Hematopoietic multipotent progenitor cell (in vitro differentiated cells): ENCODE measurements at places on chromosomes 7 and 10.
A peak's percentile ranks its signal among the peaks of the same experiment; 100 is the strongest.

GRCh38 chr7:140672382-140673062 is at the start of gene ADCK2:
Gene ADCK2 (plus strand): TSS chr7:140672945. CDS start chr7:140673331, 386 bp downstream.
- peak; percentile 51 for DNase-seq

- DNase-seq: no peak
Observed at GRCh38 chr7:150384406-150385301, 5.5 kb downstream of the ZNF775 start.

DNA sequence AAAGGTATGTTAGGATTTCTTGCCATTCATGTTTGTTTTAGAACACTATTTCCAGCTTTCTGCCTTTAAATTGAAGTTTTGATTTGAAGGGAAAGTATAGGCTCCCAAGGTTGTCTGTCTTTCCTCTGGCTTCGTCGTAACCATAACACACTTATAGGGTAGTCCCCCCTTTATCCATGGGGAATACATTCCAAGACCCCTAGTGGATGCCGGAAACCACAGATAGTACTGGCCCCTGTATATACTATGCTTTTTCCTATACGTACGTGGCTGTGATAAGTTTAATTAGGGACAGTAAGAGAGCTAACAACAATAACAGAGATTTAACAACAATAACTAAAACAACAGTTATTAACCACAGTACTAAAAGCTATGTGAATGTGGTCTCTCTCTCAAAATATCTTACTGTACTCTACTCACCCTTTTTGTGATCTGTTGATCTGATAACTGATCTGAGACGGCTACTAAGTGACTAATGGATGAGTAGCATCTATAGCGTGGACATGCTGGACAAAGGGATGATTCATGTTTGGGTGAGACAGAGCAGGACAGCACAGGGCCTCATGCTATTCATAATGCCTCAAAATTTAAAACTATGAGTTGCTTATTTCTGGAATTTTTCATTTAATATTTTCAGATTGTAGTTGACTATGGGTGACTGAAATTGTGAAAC is 273.1 kb downstream of the AUTS2 start:
- DNase-seq: no peak

DNA sequence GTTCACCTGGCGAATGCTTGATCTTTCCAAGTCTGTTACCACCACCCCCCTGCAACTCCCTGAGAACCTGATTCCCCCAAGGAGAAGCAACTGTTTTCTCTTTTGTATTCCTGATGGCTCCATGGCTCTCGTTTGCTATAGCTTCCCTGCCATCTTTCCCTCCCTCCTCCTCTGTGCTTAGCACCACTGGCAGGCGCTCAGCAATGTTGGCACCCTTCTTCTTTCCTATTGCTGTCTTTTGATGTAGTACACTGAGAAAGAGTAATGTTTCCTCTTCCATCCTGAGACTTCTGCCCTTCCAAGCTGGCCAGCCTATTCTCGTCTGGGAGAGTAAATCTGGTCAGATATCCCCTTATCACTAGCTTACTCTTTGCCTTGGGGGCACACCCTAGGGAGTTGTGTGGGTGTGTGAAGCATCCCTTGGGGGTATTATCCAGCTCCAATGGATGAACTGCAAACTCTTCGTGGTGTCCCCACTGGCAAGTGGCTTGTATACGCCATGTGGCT is 74.0 kb downstream of the BMPER start:
- DNase-seq: no peak

DNA sequence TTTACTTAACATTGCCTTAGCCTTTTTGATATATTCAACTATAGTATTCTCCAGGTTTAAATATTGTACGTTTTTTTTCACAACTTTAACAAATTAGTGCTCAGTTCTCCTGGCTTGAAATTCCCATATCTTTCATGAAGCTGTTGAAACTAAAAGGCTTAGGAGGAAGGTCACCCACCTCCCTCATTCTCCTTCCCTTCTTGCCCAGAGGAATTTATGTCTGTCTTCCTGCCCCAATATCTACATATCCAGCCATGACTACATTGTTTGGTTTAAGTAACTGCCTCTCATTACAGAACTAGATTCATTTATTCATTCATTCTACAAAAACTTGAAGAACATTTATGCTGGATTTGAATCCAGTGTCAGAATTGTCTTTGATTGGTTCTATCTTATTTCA is 254.8 kb upstream of the C7orf33 start:
- DNase-seq: no peak

DNA sequence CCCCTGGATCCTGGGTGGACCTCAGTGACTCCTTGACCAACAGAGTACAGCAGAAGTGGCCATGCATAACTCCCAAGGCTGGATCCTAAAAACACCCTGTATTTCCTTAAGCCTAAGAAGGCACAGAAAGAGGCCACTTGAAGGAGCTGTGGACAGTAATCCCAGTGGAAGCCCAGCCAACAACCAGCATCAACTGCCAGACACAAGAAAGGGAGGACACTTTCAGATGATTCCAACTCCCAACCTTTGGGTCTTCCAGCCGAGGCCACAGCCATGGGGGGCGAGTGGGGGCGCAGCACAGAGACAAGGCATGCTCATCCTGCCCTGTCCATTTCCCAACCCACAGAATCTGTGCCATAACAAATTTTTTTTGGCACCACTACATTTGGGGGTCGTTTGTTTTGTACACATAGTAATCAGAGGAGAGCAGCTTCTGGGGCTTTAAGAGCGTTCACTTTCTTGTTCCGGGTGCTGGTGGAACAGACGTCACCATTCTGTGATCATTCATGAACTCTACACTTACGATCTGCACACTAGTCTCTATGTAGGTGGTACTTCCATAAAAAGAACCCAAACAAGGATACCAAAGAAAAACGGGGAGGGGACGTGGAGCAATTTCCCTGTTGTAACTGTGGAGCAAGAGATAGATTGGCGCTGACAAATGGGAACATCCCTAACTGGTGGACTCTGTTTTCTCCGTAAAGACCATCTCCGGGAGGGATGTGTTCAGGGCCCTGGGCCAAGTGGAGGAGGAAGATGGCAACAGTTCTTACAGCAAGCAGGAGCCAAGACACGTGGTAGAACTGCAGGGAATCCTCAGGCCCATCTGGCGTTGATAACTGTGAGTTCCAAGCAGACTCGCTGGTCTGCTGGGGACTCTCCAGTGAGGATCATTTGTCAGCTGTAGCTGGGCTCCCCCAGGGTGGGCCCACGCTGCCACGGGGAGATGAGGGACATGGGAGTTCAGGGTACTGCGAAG is 6.0 kb upstream of the SLC29A3 start:
- DNase-seq: no peak

GRCh38 chr10:11358011-11358410 is 253.4 kb downstream of the USP6NL start:
- peak; percentile 57 for DNase-seq

- no peak for DNase-seq
Observed at GRCh38 chr10:96614515-96614914, 27.7 kb upstream of the TM9SF3 start.

GRCh38 chr7:151088856-151089699 is 2.8 kb downstream of the AGAP3 start:
- peak; percentile 85 for DNase-seq

GRCh38 chr7:104217620-104218019 is 9.8 kb upstream of the ORC5 start:
- no peak for DNase-seq

DNA sequence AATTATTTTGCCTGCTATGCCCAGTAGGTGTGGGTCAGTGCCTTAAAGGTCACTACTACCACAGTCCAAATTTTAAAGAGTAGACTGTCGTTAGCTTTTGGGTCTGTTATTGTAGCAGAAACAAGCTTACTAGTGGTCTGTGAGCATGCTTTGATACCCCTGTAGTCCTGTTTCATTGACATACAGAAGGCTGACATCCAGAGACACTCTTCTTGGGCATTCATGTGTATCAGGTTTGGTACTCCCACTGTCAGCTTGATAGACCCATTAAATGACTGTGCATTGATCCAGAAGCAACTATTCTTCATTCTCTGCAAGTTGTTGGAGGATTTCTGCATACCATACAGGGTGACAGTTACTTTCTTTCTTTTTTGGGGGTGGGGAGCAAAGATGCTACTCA is 884.4 kb upstream of the CELF2 start:
- DNase-seq: no peak

- DNase-seq: no peak
Observed at GRCh38 chr10:101832325-101832771, 11.3 kb downstream of the KCNIP2 start.

DNA sequence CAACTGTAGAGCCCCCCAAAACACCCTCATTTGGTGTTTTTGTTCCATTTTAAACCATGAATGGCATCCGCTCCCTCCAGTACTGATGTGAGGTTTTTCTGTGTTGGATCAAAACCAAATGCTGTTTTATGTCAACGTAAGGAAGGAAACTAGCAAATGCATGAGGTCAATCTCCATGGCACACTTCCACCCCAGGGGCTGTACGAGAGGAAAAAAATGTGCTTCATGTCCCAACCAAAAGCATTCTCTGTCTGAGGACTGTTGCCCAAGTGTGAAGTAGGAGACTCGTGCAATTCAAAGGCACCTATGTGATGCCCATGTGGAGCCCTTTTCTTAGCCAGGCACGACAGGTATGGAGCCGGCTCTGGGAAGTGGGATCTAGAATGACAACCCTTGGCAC is 180.3 kb upstream of the MKI67 start:
- DNase-seq: no peak

- DNase-seq: no peak
Observed at GRCh38 chr10:69279110-69279509, 814 bp downstream of the HK1 start.

DNA sequence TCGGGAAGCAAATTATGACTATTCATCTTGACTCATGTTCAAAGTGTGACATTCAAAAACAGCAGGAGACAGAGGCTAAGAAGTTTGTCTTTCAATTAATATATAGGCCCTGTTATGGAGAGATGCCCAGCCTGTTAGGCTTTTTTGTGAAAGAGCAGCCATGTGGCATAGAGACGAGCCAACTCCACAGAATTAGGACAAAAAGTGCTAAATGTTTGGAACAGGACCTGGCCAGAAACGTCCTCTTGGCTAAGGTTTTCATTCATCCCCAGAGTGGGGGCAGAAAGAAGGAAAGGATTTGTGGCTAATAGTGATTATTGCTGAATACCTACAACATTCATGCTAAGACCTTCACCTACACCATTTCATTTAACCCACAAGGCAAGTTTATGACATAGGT is 324.7 kb upstream of the NPVF start:
- DNase-seq: no peak

- DNase-seq: no peak
Observed at GRCh38 chr7:17633067-17633466, 307.2 kb downstream of the SNX13 start.

DNA sequence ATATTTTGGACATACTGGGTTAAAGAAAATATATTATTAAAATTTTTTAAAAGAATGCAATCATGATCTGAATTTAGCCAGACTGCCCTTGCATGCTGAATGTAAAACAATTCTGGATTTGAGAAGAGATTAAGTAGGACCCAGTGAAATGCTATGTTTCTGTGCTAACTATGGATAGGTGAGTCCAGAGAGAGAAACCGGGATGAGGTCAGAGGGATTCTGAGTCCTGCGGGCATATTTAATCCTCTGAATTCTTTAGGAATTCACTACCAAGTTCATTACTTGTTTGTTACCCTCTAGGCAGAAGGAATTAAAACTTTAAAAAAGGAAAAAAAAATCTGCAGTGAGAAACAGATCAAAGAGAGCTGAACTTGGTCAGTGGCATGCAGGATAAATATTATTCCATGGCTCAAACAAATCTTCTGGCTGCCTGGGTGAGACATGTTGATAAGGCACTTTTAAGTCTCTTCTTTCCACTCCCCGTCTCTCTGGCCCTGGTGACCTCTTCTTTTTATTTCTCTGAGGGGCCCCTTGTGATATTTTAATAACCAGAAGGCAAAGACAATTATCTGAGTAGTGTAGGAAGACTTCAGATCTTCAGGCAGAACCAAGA is 50.2 kb upstream of the LYZL1 start:
- no peak for DNase-seq

DNA sequence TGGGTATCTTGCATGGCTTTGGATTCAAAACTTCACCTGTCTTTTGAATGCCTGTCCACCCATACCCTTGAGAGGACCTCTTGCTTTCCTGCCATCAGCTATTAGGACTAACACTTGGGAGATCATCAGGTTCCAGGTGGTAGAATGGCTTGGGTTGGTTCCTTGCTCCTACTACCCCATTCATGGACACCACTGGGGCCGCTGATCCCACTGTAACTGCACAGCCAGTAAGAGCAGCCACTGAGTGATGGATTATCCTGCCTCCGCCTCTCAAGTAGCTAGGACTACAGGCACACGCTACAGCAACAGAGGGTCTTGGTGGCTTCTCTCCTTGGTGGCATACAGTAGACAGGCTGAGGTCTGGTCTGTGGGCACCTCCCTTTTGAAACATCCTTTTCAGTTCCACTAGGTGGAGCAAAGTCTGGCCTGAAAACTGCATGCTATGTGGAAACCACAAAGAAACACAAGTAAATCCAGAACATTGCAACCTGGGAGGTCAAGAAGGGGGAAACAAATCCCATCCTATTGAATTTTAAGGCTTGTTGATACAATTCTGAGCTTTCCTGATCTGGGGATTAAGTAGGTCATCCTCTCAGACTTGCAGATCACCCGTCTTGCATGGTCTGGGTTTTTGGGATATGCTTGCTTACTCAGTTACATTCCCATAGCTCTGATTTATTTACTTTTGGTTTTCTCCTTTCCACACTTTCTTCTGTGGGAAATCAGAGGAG is 9.4 kb downstream of the WBP1L start:
- DNase-seq: peak; percentile 52

DNA sequence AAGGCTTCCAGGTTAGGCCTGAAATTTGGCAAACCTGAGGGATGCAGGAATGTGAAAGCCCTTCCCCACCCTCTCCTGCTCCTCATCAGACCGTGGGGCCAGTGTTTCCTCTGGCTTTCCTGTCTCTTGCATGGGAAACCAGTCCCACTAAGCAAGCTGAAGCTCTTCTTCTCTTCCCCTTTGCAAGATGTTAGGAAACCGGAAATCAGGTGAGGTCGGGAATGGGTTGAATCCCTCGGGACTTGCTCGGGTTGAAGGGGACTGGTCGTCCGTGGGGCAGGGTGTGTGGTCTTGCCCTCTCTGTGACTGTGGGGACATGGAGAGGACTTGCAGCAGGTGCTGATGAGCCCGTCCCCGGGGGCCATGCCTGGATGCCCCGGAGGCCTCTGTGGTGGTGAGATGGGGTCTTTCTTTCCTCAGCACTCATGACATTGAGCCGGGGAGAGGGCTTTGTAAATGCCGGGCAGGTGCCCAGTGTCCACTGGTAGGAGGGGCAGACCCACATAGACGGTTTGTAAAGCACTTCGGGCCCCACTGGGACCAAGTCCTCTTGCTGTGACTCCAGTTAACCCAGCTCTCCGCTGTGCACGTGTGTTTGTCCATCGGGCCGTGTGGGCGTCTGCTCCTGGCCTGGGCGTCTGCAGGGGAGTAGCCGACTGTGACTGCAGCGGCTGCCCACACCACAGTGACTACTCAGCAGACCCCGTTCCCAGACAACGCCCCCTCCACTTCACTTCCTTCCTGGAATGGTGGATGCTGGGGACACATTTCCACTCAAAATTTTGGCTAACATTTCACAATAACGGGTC is 373.9 kb downstream of the GLRX3 start:
- no peak for DNase-seq
